ENCODE measurements at places on chromosomes 4 and X. TPM values are rescaled to one million over a fixed set of nuclear protein-coding genes. Genes with fewer than 3 reads are reported as not detected.

The MTMR8 gene
- 0.56 TPM for total RNA-seq

The EPHA5 gene
- not detected for total RNA-seq

The AFF2 gene
- total RNA-seq, result 0.12 TPM

The EDNRA gene
- total RNA-seq, result 5.1 TPM

The KLHL4 gene
- total RNA-seq, result 2.7 TPM

The SSX4B gene
- not detected for total RNA-seq

The STARD8 gene
- 0.98 TPM for total RNA-seq

The ADAM29 gene
- total RNA-seq, result not detected

The KIAA1210 gene
- total RNA-seq, result not detected
